ENCODE measurements at places on chromosomes 5 and 9.

GRCh38 chr5:34510002-34510401 lies 146.1 kb upstream of the RAI14 start:
- DNase-seq: no peak

GRCh38 chr5:108753331-108753730 lies 5.6 kb downstream of the FER start:
- no peak for DNase-seq

GRCh38 chr9:113633782-113634595 lies 170.5 kb downstream of the RGS3 start:
- no peak for DNase-seq

DNA sequence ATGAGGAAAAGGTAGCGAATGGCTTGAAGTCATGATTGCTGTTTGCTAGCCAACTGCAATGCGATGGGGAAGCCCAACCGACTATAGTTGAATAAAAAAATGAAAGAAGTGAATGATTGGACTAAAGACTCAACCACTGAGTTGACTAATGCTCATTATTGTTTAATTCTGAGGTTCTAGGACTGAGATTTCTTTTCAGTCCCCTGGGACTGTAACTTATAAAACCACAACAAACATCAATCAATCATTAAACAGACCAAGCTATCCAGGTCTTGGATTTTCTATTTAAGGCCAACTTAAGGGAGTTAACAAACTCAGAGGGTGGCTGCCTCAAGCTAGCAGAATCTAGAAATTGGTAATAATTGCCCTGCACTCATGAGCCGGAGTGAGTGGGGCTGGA lies 154.2 kb downstream of the DOCK2 start:
- DNase-seq: no peak

DNA sequence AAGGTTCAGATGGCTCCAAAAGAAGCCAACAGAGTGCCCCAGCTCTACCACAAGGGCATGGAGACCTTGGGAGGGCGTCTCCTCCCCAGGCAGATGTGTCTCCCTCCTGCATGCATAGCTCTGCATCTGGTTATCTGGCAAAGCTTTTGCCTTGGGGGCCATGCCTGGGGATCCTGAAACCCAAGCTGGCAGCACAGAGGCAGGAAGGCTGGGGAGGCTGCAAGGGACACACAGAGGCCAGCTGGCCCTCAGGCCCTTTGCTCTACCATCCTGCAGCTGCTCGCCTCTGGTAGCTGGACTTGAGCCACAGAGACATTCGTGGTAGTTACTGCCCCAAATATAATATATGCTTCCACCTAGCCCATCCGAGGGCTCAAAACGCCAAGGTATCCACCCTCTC lies 3.9 kb downstream of the SEPTIN8 start:
- DNase-seq: no peak

GRCh38 chr5:53825926-53826325 lies 265.5 kb downstream of the NDUFS4 start:
- DNase-seq: no peak

- no peak for DNase-seq
Observed at GRCh38 chr9:34985311-34985899, 4.1 kb upstream of the DNAJB5 start.

DNA sequence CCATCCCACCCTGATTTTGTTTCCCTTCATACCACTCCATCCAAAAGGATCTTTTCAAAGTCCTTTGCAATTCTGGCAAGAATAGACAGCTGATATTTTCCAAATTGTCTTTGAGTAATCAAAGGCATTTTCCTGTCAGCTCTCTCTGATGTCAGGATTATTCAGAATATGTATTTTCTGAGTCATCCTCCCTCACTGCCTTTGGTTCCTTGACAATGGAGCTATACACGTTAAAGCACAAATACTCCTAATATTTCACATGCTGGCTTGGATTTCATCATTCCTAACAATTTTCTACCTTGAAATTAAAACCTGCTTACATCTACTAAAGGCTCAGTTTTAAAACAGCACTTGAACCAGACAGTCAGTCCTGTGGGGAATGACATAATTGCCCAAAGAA lies 379.4 kb downstream of the GADD45G start:
- DNase-seq: no peak

- DNase-seq: no peak
Observed at GRCh38 chr9:124793015-124793541, 16.1 kb downstream of the OLFML2A start.

DNA sequence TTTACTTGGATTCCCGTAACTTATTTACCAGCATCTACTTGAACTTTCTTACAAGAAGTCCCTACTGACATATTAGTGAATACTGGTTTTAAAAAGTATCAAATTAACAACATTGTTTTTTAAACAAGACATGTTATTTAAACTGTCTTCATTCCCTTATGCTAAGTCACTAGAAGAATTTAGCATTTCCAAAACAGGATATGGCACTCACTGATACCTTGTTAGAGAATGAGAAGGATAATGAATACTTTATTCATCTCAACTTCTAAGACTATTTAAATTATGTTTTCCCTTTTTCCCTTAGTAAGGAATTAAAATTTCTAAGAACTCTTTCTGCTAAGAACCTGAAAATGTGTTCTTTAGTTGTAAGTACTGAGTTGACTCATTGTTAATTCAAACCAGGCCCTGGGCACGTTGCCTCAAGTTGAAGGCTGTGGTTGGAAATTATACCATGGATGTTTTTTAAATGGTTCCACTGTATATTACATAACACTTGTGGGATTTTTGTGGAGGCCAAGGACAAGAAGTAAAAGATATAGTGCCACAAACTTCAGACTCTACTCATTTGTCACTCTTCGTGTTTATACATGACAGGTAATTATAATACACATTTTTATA lies 219.0 kb upstream of the EDIL3 start:
- no peak for DNase-seq

DNA sequence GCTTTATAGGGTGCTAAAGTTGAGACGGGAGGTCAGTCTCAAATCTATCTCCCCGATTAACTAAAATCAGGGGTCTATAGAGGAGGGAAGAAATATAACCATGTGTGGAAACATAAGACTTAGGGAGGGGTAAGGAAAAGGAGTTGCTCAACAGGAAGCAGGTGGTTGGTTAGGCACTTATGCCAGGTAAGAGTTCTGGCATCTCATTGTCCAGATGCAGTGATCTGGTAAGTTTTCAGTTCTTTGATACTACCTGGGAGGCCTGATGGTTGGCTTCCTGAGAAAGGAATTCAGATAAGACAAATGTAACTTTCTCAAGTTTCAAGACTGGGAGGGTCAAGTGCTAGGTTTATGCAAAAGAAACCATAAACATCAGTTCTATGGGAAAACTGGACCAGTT lies 47.7 kb downstream of the CERT1 start:
- DNase-seq: no peak

DNA sequence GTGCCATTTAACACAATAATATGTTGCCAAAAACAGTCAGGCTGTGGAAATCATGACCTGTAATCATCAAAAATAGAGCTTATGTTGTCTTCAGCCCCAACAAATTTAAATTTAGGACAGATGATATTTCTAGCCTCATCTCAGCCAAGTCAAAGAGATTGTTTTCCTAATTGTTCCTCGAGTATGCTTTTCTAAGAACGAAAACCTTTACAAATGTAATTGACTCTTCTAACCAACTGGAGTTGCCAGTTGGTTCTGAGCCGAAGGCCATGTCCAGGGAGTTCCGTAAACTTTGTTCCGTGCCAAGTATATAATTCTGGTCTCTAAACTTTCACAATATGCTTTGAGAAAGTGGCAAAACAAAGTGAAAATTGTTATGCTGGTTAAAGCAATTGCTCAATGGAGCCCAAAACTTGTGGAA lies 160.8 kb downstream of the CEMIP2 start:
- no peak for DNase-seq

- DNase-seq: no peak
Observed at GRCh38 chr5:5316334-5316733, 106.1 kb upstream of the ICE1 start.

DNA sequence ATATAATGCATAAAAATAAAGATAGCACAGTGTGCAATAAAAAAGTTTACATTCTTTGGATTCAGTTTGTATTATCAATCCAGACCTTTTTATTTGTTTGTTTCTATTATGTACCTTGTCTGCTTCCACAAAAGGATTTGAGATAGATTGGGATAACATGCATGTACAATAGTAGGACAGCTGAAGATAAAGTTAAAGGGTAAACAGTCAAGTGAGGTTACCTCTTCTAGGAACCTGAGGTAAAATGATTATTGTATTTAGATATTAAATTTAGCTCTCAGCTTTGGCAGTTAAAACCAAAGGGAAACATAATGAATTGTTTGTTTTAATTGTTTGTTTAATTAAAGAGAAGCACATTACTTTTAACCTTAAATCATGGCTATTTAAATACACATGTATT lies 81.7 kb downstream of the ZCCHC7 start:
- no peak for DNase-seq

GRCh38 chr5:178207917-178208280 lies 3.6 kb downstream of the HNRNPAB start:
- DNase-seq: no peak

GRCh38 chr5:140217299-140218026 lies 42.5 kb downstream of the CYSTM1 start:
- no peak for DNase-seq

- no peak for DNase-seq
Observed at GRCh38 chr5:92769978-92770377, 811.0 kb downstream of the NR2F1-AS1 start.

- DNase-seq: no peak
Observed at GRCh38 chr5:43017428-43017815, 22.7 kb downstream of the ANXA2R start.

DNA sequence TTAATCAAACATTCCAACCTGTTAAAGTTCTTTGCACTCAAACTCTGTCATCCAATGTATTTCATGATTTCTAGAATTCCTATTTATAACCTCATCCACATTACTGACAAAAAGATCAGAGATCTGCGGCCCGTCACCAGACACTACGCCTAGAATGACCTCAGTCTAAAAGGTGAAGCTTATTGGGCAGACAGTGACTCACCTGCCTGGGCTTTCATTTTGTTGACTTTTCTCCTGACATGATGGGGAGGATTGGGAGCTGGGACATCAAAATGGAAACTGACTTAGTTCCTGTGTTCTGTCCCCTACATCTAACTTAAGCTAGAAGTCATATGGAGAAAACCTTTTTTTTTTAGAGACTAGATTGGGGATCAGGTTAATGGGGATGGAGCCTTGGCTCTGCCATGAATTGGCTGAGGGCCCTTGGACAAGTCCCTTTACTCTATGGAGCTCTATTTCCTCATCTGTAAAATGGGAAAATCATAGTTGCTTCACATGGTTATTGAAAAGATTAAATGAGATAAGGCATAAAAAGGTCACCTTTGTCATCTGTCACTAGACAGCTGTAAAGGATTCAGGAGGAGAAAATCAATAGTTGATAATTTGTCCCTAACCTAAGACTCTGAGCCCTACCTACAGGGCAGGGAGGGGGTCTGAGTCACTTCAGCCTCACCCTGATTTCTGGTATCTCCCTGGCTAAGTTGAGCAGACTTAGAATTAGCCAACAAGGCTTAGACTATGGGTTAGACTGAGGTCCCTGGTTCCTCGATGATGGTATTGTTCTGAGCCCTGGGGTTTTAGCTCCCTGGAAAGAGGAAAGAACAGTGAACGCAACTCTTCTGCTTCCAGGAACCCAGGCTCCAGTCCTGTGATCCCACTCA lies 224.8 kb upstream of the TBC1D2 start:
- DNase-seq: no peak

DNA sequence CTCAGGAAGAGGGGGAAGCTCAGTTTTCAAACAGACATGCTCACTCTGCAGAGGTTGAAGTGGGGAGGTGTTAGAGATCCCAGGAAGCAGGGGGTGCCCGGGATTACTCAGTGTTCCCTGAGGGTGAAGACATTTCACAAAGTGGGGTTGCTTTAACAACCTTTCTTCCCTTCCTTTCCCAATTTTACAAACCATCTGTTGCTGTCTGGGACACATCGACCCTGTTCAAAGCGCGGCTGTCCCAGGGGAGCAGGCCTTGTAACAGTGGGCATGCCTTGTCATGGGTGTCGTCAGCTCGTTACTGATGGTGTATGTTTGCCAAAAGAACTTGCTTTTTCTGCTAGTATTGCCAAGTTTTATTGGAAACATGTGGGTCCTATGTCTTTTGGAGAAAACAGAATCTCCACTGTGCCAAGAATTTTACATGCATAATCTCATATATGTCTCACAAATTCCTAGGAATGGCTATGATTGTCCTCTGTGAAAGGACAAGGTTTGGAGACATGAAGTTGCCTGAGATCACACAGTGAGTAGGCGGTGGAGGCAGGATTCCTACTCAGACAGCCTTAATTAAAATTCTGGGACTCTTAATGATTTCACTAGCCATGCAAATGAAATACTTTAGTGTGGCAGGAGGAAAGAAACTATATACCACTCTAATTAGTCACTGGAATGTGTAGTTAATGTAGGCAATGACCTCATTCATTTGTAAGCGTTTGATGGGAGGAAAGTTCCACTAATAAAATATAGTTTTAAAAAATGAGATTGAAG lies 198.9 kb downstream of the NXNL2 start:
- no peak for DNase-seq

GRCh38 chr9:93207860-93208734 lies 24.2 kb downstream of the WNK2 start:
- DNase-seq: no peak

DNA sequence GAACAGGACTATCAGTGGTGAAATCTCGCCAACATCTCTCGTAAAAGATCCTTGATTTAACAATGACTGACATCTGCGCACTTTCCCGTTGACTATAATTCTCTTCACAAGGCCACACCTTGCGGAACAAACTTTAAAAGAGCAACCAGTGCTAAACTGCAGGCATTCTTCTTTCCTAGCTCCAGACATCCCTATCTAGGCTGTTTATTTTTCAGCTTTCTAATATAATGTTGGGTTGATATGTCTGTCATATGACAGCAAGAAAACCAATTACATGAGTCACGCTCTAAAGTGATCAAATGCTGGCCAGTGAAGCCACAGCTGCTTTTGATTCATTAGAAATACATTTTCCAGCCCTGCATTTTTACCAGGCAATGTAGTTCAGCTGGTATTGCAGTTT lies 162.5 kb downstream of the ELAVL2 start:
- no peak for DNase-seq

DNA sequence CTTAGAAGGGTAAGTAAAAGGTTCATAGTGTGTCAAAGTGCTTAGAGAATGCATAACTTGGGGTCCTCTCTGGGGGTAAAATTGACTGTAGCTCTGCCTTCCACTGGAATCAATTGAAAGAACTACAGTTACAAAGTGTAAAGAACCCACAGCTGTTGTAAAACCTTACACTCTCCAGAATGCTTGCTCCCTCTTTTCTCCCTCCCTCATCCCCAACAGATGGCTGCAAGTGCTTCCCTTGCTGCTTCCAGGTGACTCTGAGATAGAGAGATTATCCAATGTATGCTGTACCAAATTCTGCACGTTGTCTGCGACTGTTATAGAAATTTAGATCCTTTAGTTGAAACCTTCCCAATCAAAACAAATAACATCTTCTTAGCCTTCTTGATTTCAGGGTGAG lies 126.0 kb downstream of the STK32A start:
- no peak for DNase-seq

- DNase-seq: peak; percentile 15
Observed at GRCh38 chr9:77433675-77434445, 214.3 kb downstream of the GNA14 start.

GRCh38 chr5:93192683-93193082 lies 388.3 kb downstream of the NR2F1-AS1 start:
- DNase-seq: no peak

Measured in GM18507 (cell line).